ENCODE measurements at places on chromosomes 16 and 17.

GRCh38 chr17:31574458-31574857 lies 183.0 kb downstream of the RAB11FIP4 start:
- DNase-seq, result no peak

GRCh38 chr16:50403491-50403890 lies 34.7 kb upstream of the BRD7 start:
- no peak for DNase-seq

DNA sequence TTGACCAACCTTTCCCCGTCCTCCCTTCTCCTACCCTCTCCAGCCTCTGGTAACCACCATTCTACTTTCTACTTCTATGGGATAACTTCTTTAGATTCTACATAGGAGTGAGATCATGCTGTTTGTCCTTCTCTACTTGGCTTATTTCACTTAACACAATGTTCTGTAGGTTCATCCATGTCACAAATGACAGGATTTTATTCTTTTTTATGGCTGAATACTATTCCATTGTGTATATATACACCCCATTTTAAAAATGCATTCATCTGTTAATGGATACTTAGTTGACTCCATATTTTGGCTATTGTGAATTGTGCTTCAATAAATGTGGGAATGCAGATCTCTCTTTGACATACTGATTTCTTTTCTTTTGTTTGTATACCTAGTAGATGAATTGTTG lies 115.0 kb downstream of the RAB11FIP4 start:
- DNase-seq, result no peak

DNA sequence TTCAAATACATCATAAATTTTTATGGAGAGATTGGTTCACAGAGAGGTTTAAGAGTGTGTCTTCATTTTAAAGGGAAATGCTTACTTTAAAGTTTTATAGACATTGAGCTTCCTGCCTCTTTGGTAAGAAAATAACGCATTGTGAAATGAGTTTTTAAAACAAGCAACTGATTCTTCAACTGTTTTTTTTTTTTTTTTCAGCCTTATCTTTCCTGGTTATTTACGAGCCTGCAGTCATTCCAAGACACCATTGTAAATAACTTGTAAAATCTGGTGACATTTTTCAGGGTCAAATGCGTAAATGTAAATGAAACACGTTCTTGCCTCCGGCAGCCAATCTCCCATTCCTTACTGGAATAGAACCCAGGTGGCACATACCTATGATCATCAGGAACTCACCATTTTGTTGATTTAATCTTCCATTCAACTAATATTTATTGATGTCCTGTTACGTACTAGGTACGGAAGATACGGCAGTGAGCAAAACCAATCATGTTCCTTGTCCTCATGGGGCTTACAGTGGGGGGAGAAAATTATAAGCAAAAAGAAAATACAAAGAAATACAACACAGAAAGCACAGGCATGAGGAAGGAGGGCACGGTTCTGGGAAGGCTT lies 33.2 kb upstream of the CDYL2 start:
- DNase-seq, result no peak

GRCh38 chr16:68345958-68346635 lies 35.3 kb downstream of the PRMT7 start:
- no peak for DNase-seq

GRCh38 chr17:37642681-37643080 lies 565 bp downstream of the DDX52 start:
- DNase-seq, result no peak

GRCh38 chr17:79104898-79105600 lies 30.4 kb downstream of the ENGASE start:
- no peak for DNase-seq

DNA sequence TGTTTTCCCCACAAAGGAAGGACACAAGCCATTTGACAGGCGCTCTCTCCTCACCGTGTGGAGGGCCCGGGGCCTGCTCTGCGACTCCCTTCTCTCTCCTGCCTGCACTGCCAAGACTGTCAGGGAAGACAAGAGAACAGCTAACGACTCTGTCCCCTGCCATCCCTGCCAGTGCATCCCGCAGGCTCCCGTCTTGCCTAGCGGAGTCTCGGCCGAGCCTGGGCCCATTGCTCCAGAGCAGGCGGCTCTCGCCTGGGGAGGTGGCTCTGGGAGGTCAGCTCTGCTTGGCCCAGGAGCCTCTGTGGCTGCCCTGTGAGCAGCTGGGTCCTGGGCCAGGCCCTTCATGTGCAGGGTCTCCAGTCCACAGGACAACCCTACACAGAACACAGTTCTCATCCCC lies 53.0 kb downstream of the WNT3 start:
- DNase-seq, result no peak

DNA sequence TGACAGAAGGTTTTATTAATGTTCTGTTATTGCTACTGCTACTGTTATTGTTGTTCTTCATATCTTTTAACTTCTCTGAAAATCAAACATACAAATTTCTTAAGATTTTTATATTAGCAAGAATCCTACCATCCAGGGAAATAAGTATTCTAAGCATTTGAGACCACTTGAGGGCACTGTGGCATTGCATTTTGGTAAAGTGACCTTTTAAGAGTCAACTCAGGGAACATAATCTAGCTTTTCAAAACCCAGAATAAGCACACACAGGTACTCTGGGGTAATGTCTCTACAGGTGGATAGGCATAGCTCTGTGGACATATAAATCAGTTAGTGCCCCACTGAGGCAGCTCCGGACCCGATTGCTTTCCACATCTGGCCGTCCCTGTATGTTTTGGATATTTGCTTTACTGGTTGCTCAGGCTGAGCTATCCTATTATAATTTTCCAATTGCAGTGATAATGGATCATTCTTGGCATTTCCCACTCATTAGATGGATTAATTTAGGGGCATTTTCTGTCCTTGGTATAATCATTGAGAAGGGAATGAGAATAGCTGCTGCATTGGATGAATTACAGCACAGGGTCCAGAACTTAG lies 1425.1 kb upstream of the CDH8 start:
- no peak for DNase-seq

DNA sequence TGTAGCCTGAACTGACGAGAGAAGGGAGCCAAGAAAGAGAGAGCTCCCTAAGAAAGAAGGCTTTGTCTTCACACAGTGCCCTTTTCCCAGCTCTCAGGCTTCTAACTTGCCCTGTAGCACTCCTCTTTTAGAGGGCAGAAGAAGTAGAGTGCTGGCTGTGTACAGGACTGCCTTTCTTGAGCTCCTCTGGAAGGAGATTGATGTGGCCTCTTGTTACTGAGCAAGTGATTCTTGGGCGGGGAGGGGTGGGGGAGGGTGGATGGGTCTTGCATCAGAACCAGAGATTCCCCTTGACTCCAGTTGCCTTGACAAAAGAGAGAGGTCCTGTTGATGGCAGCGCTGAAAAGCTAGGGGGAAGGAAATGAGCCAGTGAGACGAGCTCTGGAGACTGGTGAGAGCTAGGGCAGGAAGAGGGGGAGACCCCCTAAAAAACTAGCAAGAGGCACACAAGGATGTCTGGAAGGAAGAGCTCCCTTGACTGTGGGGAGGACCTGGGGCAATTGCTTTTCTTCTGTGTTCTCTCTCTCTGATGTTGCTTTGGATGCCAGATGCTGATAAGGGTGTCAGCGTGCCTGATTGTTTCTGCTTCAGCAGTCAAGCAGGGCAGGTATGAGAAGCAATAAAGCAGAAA lies 18.4 kb downstream of the GPR179 start:
- DNase-seq, result no peak

GRCh38 chr17:58354541-58355216 lies 2.7 kb upstream of the SUPT4H1 start:
- DNase-seq, result no peak

GRCh38 chr17:57356719-57357391 lies 100.5 kb downstream of the MSI2 start:
- no peak for DNase-seq

GRCh38 chr17:76500747-76501017 lies 541 bp downstream of the RHBDF2 start:
- DNase-seq, result no peak

- DNase-seq, result no peak
These were observed 889 bp downstream of the MBTD1 start for GRCh38 chr17:51258756-51259563.

DNA sequence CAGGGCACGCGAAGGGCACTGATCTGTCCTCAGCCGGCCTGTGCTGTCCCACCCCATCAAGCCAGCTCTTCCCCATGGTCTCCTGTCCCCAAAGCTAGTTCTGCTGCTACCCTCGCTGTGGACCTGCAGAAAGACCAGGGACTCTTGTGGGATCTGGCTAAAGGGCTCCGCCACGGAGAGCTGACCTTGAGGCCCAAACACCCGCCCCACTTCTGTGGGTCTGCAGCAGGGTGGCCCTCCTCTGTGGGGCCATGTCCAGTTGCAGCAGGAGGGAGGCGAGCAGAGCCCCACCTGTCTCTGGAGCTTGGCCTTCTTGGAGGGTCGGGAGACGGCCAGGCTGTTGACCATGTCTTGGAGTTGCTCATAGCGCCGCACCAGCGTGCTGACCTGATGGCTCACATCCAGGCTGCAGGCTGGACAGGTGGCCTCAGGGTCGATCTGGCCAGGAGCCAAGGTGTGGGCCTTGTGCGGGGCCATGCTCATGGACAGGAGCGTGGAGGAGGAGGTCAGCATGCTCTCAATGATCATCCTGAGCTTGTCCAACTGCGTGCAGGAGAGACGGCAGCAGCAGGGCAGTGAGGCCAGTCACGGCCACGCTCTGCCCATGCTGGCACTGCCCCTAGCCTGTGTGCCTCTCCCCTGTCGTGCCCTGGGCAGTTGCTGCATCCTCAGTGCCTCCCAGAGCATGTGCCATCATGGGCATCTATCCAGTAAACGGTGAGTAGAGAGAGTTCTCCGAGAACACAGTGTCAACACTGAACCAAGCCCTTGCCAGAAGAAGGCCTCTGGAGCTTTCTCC lies 16.6 kb downstream of the UBALD2 start:
- no peak for DNase-seq

DNA sequence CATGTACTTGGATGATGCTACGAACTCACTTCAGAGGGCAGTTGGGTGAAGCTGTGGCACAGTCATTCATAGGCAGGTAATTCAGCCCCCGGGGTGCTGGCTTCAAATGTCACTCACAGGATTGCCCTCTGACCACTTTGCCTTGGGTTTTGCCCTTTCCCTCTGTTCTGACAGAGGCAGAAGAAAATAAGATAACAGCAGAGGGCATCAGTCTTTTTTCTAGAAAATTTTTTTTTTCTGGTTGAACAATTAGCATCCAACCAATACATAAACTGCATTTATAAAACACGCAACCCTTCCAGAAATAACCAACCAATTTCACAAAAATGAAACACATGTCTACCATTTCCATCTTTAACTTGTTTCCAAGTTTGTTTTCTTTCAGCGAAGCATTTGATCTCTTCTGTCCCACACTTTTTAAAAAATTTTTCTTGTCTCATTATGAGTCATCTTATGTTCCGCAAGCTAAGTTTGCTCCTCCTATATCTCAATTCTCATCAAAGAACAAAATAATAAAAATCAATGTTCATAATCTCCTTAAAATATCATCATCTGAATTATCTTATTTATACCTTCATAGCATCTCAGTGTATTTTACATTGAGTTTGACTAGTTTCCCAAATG lies 15.6 kb downstream of the NACA2 start:
- DNase-seq, result no peak
